ENCODE measurements at places on chromosomes 2 and 18. TPM values are rescaled to one million over a fixed set of nuclear protein-coding genes. Genes with fewer than 3 reads are reported as not detected.

- peak; percentile 31 for DNase-seq
These were observed 338.4 kb upstream of the SLC39A10 start for GRCh38 chr2:195318440-195319111.

DNA sequence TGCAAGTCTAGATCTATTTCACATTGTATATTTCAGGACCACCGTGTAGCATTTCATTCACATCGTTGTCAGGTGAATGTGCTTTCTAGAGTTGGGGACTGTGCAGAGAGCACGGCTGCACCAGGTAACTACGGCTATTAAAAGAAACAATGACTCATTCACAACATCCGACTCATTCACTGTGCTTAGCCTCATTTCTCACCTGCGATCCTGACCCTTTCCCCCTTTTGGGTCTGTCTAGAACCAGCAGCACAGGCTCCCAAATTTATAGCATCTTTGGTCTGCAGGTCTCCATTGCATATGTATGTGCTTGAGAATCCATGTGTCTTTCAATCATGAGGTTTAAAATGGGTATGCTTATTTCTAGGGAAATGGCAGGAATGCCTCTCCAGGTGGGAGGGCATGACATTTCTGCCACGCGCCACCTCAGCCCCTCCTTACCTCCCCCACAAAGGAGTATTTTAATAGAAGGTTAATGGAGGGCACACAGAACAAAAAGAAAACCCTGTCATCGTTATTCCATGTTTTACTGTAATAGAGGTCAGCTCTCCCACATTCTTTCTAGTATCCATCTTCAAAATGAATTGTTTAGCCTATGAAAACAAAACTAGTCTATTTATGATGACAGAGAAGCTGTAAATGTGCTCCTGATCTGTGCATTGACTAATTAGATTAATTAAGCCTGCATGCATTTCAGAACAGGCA lies 246.7 kb upstream of the EPHA4 start:
- DNase-seq: no peak

GRCh38 chr18:46704816-46705215 lies 47.8 kb upstream of the LOXHD1 start:
- DNase-seq: no peak

DNA sequence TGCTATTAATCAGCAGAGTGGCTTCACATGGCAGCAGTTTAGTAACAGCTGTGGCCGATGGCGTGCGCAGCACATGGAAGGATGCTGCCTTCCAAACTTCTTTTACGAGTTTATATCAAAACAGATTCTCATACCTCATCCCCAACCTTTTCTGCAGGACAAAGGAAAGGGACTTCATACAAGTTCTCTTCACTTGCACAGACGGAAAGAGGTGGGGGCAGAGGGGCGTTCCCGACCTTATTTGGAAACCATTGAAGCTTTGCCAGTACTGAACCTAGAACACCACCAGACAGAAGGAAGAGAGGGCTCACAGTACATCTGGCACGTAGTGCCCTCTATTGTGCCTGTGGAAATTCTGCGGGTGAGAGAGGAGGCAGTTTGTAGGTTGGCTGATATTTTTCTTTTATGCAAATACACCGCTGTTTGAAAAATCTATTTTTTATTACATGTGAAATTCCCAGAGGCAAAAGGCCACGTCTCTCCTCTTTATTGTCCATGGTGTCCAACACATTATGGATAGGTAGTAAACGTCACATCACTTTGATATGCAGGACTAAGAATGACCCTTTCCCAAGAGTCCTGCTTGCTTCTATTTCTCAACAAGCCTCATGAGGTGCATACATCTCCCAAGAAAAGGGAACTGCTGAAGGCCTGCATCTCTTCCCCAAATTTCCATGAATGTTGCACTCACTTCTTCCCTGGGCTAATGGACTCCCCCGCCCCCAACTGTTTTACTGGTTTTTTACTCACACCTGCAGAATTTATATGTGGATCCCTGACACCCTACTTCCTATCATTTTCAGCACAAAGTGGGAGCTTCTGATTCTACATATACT lies 31.3 kb downstream of the COLEC12 start:
- DNase-seq: no peak

GRCh38 chr2:190410166-190410565 lies 2.0 kb downstream of the MFSD6 start:
- no peak for DNase-seq

DNA sequence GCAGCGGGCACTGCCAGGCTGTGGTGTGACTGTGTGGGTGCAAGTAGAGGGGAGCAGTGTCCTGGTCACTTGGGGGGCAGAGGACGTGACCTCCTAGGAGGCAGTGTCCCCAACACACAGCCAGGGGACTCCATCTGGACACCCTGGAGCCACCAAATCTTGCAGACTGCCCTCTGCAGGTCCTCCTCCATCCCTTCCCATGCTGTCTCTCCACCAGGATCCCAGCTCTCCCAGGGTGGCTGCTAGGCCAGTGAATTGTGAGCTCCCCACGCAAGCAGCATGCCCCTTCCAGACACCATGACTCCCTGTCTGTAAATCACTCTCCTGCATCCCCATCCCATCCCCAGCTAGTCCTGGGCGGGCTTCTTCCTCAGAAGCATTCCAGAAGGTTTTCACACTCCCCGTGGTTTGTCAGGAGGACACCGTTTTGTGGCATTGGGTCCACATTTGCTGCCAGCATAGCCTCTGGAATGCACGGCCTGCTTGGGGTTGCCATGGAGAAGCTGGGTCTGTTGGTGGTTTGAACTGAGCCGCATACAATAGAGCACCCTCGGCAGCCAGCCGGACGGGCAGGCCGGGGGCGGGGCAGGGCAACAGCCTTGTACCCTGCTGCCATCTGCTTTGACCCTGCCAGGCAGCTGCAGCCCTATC lies 210.7 kb downstream of the KLHL29 start:
- no peak for DNase-seq

DNA sequence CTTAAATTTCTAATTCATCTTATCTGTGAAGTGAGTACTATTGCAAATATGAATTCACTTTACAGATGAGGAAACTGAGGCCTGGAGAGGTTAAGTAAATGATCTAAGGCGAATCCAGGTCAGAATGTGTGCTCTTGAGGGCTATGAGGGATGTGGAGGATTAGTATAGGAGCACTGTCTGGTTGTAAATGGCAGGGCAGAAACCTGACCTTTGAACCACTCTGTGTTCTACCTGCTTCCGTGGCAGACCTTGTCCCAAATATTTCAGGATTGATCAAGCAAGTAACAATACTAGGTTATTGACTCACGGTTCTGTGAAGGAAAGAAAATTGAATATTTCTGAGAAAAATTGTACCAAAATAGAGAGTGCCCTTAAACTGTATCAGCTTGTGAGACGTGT lies 74.7 kb downstream of the PTPRM start:
- DNase-seq: no peak

DNA sequence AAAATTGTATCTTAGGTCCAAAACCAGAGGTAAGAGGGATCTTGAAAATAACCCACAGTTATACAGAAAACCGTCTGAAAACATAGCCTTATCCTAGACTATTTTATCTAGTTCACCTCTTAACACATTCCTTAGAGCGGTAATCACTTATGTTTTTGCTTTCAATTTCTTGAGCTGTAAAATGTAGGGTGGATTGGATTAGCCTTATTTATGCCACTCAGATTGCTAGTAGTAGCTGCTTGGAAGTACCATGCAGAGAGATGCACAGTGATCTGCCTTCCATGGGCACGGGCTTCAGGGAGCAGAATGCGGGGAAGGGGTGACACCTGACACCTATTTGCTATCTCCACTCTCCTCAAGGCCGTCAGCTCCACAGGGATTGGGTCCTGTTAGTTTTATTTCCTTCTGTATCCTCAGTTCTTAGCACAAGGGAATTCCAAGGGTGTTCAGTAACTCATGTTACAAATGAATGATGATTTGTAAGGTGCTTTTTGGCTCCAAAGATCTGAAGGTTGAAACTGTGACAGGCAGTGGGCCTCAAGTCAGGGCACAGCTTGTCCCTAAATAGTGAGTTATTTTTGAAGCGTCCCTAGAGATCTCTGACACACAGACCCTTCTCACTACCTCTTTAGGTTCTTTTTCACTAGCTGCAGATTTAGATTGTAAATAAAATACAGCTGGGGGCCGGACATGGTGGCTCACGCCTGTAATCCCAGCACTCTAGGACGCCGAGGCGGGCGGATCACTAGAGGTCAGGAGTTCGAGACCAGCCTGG lies 64.0 kb upstream of the PMAIP1 start:
- no peak for DNase-seq

DNA sequence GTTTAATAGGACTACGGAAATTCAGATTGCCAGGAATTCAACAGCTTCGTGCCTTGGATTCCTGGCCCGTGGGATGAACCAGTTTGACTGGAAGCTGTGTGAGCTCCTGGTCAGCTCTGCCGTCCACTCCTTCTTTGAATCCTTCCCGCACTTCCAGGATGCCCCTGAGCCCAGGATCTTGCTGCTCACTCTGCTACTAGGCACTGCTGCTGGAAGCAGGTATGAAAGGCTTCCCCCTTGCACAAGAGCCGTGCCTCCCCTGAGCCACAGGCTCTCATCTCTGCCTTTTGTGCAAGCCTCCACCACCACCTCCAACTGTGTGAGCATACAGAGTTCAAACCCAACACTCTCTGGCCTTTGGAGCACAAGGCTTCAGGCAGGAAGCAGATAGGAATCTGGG lies 34.9 kb downstream of the EN1 start:
- DNase-seq: no peak

DNA sequence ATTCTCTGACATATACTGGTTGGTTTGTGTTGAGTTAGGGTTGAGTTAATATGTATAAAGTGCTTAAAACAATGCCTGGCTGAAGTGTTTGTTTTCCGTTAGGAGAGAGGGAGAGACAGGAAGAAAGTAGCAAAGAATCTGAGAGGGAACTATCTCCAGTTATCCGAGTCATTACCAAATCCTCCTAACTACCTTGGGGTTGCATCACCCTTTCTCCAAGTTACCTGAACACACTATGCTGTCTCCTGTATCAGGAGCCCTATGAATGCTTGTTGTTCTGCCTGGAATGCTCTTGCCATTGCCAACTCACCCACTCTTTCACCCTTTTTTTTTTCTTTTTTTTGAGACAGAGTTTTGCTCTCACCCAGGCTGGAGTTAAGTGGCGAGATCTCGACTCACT lies 47.9 kb upstream of the ITGAV start:
- DNase-seq: no peak

DNA sequence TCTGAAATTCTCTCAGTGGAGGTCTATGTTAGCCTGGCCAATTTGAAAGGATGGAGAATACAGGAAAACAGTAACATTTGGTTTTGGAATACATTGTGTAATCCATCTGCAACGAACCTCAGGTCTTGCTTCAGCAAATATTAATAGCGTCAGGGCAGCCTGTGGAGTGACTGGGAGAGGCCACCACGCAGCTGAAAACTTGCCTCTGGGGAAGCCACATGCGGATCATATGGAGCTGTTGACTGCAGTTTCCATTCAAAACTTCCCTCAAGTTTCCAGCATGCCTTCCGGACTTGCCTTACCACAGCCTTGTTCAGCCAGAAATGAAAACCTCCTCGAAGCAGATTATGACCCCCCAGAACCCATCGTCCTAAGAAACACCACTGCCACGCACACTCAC lies 25.7 kb downstream of the BCL11A start:
- no peak for DNase-seq

- no peak for DNase-seq
These were observed 373.2 kb downstream of the GALNT13 start for GRCh38 chr2:154244932-154245331.

DNA sequence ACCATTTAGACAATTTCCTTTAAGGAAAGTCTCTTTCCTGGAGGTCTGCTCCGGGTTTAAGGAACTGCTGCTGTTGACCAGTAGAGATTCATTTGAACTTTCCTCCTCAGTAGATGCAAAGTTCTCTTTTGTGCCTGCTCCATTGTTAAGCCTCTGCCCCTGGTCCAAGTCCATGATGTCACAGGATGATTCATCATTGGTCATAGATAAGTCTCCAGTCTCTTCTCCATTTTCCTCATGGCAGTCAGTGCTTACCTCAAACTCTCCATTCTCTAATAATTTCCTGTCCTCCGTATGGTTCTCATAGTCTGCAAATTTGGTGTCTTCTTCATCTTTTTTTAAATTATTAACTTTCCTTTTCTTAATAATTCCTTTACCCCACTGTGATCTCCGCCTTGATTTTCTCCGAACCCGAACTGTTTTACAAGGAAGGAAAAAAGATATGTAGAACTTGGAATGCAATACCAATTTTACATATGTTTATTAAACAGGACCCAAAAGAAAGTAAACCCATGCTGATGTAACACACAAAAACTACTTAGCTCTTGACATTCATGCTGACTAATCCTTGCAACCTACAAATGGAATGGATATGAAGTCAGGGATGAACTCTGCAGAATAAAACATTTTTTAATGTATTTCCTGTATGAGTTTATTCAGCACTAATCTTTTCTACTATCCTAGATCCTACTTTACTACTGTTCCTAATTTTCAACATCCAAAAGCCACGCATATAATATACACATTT lies 169.1 kb downstream of the ATAD2B start:
- no peak for DNase-seq

- DNase-seq: no peak
These were observed 8.9 kb downstream of the KRTCAP3 start for GRCh38 chr2:27451095-27451494.

GRCh38 chr2:218214116-218214515 lies 2.9 kb upstream of the ARPC2 start:
- DNase-seq: no peak

- no peak for DNase-seq
These were observed 1.3 kb upstream of the TLX2 start for GRCh38 chr2:74512744-74513604.

DNA sequence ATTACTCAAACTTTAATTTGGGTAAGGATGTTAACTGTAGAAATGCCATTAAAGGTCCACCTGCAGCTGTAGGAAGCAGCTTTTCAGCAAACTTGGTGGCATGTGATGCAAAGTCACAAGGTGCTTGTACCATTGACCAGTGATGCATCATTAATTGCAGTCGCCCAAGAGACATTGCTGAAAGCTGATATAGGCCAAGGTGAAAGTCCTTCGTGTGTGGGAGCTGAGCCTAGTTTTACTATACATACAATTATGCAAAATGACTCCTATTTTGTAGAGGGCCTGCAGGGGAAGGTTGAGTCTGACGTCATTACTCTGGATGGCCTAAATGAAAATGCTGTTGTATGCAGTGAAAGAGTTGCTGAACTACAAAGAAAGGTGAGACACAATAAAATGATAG lies 40.5 kb downstream of the ALMS1 start:
- DNase-seq: no peak

DNA sequence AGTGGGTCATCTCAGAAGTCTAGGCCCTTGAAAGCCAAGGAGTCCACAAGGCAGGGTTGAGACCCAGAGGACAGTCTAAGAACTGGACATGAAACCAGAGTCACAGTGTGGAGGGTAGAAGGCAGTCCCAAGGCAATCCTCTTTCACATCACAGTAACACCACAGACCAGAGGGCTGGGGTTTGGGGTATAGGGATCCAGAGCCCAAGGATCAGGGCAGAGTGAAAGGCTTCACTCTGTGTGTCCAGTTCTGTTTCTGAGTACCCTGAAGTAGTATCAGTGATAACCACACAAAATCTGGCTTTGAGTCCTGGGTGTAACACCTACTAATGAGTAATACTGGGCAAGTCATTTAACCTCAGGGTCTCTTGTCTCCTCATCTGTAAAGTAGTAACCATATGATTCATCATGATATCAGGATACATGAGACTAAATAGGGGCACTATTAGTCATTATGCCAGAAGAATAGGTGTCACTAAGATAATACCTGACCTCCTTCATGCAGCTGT lies 91.0 kb downstream of the ICA1L start:
- DNase-seq: no peak

GRCh38 chr2:39730685-39731302 lies 48.3 kb downstream of the THUMPD2 start:
- no peak for DNase-seq

TANC1 gene
- 22.2 TPM for polyA plus RNA-seq

AP1S3 gene
- polyA plus RNA-seq: 0.75 TPM

LYG2 gene
- polyA plus RNA-seq: 0.22 TPM

TLX2 gene
- not detected for polyA plus RNA-seq

SCLY gene
- polyA plus RNA-seq: 8.0 TPM

BCL11A gene
- polyA plus RNA-seq: 4.9 TPM

MC2R gene
- 0.09 TPM for polyA plus RNA-seq

Measured in forelimb muscle (tissue), 1 donor.